ENCODE measurements at places on chromosomes 6 and 20.

GRCh38 chr6:13633343-13633742, 18.2 kb downstream of the NOL7 start:
- no peak for DNase-seq

DNA sequence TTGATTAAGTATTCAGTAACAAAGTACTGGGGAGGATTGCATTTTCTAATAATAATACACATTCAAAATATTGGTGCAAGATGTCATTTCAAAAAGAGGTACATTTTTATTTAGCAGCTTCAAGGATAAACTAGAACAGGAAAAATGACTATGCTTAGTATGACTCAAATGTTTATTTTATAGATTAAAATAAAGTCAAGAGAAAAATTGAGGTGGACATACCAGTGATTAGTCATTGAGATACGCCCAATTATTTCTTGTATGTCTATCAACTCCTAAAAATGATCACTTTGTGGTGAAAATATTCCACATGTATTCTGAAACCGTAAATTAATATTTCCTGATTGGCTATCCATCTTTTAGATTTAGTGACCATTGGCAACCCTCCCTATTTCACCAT, 96.7 kb downstream of the PHF3 start:
- no peak for DNase-seq

DNA sequence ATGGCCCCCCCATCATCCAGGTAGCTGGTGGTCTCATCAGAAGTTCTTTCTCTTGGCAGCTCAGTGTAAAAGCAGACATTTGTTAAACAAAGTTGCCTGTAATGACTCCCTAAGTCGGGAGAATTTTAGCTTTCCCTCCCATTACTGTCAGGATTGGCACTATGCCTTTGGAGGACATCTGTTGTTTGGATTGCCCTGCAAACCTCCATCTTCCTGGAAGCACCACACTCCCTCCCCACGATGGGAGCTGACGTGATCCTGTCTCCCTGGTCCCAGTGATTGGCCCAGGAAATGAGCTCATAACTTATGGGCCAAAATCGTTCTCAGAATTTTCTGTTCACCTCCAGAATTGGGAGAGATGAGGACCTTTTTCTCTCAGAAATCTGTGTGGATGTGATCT, 42.6 kb upstream of the CNR1 start:
- no peak for DNase-seq

DNA sequence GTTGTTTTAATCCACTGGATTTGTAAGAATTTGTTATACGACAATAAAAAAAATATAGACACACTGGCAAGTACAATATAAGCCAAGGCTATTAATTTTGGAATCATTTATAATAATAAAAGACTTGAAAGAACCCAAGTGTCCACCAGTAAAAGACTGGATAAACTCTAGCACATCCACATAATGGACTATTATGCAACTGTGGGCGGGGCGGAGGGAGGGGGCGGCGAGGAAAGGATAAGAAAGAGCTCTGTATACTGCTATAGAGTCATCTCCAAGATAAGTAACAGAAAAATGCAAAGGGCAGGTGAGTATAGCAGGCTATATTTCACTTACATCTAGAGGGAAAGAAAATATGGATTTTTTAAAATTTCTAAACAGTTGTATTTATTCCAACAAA, 123.3 kb downstream of the TBC1D32 start:
- DNase-seq: no peak

- no peak for DNase-seq
Observed at GRCh38 chr6:157025437-157025836, 248.3 kb downstream of the ARID1B start.

- no peak for DNase-seq
Observed at GRCh38 chr6:29976253-29976587, 33.9 kb downstream of the HLA-A start.

GRCh38 chr6:118810420-118811027, 83.4 kb upstream of the ASF1A start:
- no peak for DNase-seq

DNA sequence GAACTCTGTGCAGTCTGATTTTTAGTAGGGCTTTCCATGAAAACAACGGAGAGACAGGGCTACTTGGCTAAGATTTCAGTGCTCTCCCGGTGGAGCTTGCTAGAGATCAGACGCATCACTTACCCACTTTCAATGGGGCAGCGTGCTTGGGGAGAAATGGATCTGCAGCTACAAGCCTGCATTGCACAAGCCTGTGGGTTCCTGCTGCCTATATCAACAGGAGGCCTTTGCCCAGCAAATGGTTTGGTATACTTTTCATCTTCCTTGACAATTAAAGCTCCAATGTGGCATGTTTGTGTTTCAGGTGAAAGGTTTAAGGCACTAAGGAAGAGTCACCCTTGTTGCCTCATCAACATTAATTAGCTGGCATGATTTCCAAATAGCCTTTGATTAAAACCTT, 136.0 kb upstream of the FOXQ1 start:
- no peak for DNase-seq

- DNase-seq: no peak
Observed at GRCh38 chr20:44187054-44187771, at the start of gene JPH2. Gene JPH2, minus strand, starts transcription at chr20:44187188. Its CDS starts 483 bp downstream, at chr20:44186705.

DNA sequence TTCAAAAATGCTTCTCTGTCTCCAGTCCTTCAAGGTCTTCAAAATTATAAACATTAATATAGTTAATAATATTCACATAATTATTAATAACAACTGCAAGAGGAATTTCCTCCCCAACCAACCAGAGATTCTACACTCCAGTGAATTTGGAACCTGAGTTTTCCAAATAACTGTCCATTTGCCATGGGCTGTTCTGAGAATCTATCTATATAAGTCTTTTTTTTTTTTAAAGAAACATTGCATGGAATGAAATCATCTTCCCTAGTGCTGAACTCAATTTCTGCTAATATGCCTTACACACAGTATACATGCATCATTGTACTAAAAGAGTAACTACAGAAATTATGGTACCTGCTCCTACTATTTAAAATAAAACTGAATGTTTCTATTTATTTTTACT, 113.9 kb downstream of the SLC22A3 start:
- no peak for DNase-seq

- DNase-seq: no peak
Observed at GRCh38 chr20:15916623-15917022, 656.6 kb downstream of the KIF16B start.

GRCh38 chr6:136289327-136289578, 393 bp downstream of the BCLAF1 start:
- DNase-seq: peak; percentile 86

DNA sequence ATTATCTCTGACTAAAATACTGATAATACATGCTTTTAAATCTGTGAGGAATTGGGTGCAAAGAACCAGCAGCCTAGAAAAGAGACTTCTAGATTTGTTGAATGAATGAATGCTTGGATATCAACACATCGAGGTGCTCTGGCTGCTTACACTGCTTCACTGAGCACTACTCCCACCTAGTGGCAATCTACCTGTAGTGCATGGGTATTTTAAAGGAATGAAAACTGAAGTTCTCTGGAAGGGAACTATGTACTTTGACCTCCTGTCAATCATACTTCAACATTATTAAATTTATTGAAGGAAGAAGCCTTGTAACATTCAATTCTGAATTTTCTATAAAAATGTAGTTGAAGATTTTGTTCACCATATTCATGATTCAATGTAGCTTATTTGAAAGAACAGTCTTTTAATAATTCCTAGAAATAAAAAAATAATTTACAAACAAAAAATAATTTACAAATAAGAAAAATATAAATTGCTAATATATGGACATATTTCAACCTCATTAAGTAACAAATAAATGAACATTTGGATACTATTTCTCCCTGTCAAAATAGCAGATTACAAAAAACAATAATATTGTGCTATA, 111.2 kb upstream of the MMS22L start:
- DNase-seq: peak; percentile 18

- no peak for DNase-seq
Observed at GRCh38 chr6:72959821-72960220, 265.5 kb downstream of the KHDC1L start.

- no peak for DNase-seq
Observed at GRCh38 chr6:122749451-122750050, 30.0 kb upstream of the FABP7 start.

DNA sequence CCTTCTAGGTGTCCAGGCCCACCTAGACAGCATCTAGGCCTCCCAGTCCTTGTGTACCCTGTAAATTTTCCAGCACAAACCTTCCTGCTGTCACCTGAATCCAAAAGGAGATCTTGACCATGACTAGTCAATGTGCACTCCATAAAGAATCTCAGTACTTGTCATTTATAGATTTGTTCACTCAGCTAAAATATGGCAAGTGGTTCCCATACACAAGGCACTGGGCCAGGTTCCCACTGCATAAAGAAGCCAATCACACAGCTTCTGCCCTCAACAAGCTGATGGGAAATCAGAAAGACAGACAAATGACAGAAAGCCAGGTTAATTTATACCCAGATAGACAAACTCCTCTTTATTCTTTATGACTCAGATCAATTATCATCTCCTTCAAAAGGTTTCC, 526.8 kb downstream of the CD83 start:
- DNase-seq: no peak

DNA sequence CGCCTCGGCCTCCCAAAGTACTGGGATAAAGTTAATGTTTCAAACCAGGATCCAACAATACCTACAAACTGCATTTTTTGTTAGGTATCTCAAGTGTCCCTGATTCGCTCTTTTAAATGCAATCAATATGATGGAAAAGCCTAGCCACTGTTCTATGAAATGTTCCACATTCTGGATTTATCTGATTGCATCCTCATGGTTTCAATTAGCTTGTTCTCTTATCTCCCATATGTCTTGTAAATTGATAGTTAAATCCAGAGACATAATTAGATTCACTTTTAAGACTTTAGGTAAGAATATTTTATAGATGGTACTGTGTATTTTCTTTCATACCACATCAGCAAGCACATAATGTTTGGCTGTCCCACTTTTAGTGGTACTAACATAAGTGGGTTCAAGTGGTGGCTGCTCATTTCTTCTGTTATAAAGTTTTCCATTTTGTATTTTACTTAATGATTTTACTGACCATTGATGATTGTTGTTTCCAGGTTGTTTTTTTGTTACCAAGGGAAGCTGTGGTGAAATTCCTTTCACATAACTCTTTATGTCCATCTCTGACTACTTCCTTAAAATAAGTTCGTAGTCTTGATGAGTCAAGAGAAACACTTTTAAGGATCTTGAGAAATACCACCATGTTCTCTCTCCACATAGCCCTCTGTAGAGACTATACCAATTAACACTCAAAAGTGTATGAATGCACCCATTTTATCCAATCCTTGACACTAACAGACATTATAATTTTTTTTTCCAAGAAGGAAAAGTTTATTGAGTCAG, 40.5 kb downstream of the RNGTT start:
- no peak for DNase-seq

DNA sequence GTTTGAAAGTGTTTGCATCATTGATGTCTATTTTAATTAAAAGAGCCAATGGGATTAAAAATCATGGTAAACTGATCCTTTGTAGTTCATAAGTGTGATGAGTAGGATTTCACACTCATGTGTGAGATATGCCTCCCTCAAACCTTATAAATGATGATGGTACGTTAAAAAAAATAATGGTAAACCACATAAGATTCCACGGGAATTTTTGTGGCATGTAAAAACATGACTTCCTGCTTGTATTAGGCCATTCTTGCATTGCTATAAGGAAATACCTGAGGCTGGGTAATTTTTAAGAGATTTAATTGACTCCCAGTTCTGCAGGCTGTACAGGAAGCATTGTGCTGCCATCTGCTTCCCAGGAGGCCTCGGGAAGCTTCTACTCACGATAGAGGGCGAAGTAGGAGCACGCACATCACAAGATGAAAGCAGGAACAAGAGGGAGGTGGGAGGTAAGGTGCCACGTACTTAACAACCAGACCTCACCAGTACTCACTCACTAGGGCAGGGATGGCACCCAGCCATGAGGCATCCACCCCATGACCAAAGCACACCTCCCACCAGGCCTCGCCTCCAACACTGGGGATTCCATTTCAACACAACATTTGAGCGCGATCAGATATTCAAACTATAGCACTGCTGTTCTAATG, 187.6 kb upstream of the QKI start:
- DNase-seq: no peak

- no peak for DNase-seq
Observed at GRCh38 chr6:53134601-53135235, 13.9 kb downstream of the GCM1 start.

GRCh38 chr20:5539691-5540090, 210.5 kb upstream of the SHLD1 start:
- DNase-seq: no peak

- no peak for DNase-seq
Observed at GRCh38 chr6:56528412-56528841, 114.3 kb downstream of the DST start.

GRCh38 chr20:24362080-24362479, 107.3 kb upstream of the SYNDIG1 start:
- no peak for DNase-seq

DNA sequence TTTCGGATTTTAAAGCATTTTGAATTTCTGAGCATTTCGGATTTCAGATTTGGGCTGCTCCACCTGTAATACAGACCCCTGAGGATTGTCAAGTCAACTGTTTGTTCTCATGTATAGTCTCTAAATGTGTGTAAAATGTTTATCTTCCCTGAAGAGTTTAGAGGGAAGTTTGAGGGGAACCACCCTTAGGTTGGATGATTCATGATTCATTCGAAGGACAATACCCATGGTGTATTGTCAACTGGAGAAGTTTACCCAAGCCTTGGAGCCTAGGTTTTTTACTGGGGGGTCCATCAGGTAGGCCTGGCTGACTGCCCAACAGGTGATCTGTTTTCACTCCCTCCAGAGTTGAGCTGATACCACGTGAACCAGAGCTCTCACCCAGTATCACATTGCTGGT, 18.9 kb downstream of the GSTA4 start:
- no peak for DNase-seq

GRCh38 chr6:124949706-124950105, 12.5 kb upstream of the RNF217 start:
- DNase-seq: no peak

GRCh38 chr6:33372526-33373123, 19.0 kb upstream of the KIFC1 start:
- DNase-seq: no peak

GRCh38 chr20:50053362-50054230, 59.4 kb downstream of the UBE2V1 start:
- DNase-seq: no peak

GRCh38 chr20:24277196-24277595, 192.2 kb upstream of the SYNDIG1 start:
- no peak for DNase-seq

DNA sequence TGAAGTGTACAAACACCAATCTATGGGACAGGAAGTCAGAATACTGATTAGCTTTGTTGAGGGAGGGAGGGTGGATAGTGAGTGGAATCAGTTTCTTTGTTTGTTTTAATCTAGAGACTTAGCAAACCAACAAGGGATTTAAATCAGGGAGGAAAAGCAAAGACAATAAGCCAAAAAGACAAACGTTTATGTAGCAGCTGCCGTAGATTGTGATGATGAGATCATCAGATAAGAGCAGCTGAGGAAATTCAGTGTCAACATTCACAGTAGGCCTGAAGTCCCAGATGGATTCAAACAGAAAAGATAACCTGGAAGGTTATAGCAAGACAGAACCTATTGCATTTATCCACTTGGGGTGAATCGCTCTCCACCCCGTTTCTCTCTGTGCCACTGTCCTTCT, 104.9 kb upstream of the SYNDIG1 start:
- no peak for DNase-seq

Measured in right renal pelvis (tissue), 4 donors.